ENCODE measurements at places on chromosomes 11 and 22.
A peak's percentile ranks its signal among the peaks of the same experiment; 100 is the strongest.

- no peak for DNase-seq
Observed at GRCh38 chr22:46233231-46233630, 16.9 kb downstream of the CDPF1 start.

- DNase-seq = no peak
Observed at GRCh38 chr11:18563090-18563730, 25.3 kb downstream of the UEVLD start.

- no peak for DNase-seq
Observed at GRCh38 chr11:109374441-109374840, 47.5 kb upstream of the C11orf87 start.

DNA sequence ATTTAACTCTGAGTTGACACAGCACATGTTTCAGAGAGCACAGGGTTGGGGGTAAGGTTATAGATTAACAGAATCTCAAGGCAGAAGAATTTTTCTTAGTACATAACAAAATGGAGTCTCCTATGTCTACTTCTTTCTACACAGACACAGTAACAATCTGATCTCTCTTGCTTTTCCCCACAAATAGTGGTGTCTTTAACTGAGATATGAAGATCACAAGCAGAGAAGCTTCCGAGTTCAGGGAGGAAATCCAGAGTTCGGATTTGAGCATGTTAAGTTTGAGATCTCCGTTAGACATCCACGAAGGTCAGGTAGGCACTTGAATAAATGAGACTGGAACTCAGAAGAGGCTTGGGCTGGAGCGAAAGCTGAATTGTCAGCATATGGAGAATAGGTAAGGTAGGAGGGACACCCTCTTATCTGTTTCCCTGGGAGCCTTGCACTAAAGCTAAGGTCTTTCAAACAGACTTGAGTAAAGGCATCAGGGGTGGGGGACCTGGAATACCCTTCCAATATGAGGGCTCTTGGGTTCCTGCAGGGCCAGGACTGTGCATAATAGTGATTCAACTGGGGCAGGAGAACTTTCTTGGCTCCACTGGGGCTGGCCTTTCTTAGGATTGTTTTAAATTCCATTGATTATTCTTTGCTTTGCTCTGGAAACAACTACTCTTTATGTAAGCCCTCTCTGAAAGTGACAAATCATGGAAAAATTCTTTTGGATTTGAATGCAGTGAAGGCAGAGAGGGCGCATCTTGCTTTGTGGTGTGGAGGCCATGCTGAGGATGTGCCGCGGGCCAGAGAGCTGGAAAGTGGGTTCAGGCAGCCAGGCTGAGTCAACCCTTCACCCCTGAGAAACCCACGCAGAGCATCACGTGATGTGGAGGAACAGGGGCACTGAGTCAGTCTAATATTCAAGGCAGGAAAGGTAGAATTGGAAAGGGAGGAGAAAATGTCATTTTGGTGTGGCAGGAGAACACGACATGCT lies 62.7 kb upstream of the AMPD3 start:
- DNase-seq = no peak

GRCh38 chr11:95884802-95885201 lies 39.1 kb downstream of the MTMR2 start:
- no peak for DNase-seq

GRCh38 chr11:128908391-128909246 lies 17.5 kb downstream of the KCNJ5 start:
- DNase-seq = peak; percentile 84

GRCh38 chr11:77401486-77402217 lies 72.2 kb downstream of the PAK1 start:
- no peak for DNase-seq

DNA sequence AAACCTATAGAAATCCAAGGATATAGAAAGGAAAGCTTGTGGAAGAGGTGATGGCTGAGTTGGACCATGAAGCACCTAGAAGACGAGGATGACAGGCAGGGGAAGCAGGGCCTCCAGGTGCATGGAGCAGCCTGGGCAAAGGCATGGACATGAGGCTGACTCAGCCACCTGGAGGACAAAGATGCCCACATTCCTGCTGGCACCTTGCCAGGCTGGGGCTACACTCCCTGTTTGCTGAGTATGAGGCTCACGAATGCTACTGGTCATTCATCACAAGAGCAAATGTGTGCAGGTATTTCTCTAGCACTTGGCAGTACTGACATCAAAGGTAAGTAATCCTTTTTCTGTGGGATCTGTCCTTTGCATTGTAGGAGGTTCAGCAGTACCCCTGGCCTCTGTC lies 7.1 kb upstream of the SCGB2A1 start:
- DNase-seq = no peak

All from ureter (tissue), 1 donor.